ENCODE measurements at places on chromosomes 6 and 20. TPM values are rescaled to one million over a fixed set of nuclear protein-coding genes. Genes with fewer than 3 reads are reported as not detected.

Gene CTAGE9
- not detected for total RNA-seq

Gene TREM2
- total RNA-seq, result 0.99 TPM

Gene DLL1
- 16.8 TPM for total RNA-seq

Gene NOP56
- total RNA-seq, result 104 TPM

Gene FRK
- total RNA-seq, result 9.6 TPM

Gene EDEM2
- total RNA-seq, result 19.2 TPM

Gene RBBP8NL
- 0.93 TPM for total RNA-seq

Gene C6orf58
- total RNA-seq, result not detected

Gene NRSN1
- 0.12 TPM for total RNA-seq

Gene FAXC
- total RNA-seq, result 2.4 TPM

Gene HTR1B
- 0.35 TPM for total RNA-seq

Gene WFDC5
- not detected for total RNA-seq

Gene DOP1A
- total RNA-seq, result 55.6 TPM

Gene TRIM10
- total RNA-seq, result 2.7 TPM

Gene MMP24
- 1.9 TPM for total RNA-seq

Gene SYCP2
- 8.4 TPM for total RNA-seq

Gene FOXP4
- 11.0 TPM for total RNA-seq

Gene TLDC2
- total RNA-seq, result 3.7 TPM

Gene SDC4
- total RNA-seq, result 122 TPM

Gene SLC25A27
- 31.8 TPM for total RNA-seq

Gene TMC2
- total RNA-seq, result not detected

Gene SAMD5
- total RNA-seq, result 12.5 TPM

Gene BHLHE23
- not detected for total RNA-seq

Gene PCSK2
- total RNA-seq, result 0.82 TPM

Gene TRIM40
- total RNA-seq, result not detected

Gene ADGRF4
- 0.18 TPM for total RNA-seq

Measured in metanephros (tissue), 2 donors.